CD8-positive, alpha-beta memory T cell (primary cell): ENCODE measurements at places on chromosomes 2 and 18. TPM values are rescaled to one million over a fixed set of nuclear protein-coding genes. Genes with fewer than 3 reads are reported as not detected.

AFF3 gene
- 0.48 TPM for total RNA-seq

CASP8 gene
- 55.5 TPM for total RNA-seq

SPIRE1 gene
- 8.1 TPM for total RNA-seq

SERPINB11 gene
- not detected for total RNA-seq

PREB gene
- 79.5 TPM for total RNA-seq

CRYGD gene
- not detected for total RNA-seq

GRCh38 chr2:134512734-134513464 is 205.9 kb downstream of the TMEM163 start:
- DNase-seq: no peak

- DNase-seq: no peak
These were observed 976.3 kb downstream of the DSC3 start for GRCh38 chr18:30066288-30066687.

- no peak for DNase-seq
These were observed 42.2 kb downstream of the CHST9 start for GRCh38 chr18:27142891-27143290.

- no peak for DNase-seq
These were observed 9.6 kb downstream of the CYRIA start for GRCh38 chr2:16655905-16656642.

DNA sequence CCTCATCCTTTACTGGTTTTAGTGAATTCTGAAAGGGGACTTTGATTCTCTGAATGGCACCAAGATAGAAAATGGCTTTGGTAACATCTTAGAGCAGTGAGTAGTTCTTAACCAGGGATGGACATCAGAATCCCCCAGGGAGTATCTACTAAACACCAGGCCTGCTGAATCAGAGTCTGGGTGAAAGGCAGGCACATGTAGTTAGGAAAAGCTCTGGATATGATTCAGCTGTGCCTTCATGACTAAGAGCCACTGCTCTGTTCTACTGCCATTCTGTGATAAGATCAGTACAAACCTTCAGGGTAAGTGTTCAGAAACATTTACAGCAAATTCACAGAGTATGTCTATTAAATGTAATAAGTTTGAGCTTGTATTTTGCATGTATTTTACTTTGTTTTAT is 46.2 kb upstream of the B3GNT2 start:
- no peak for DNase-seq

GRCh38 chr2:204108330-204108751 is 171.8 kb downstream of the ICOS start:
- DNase-seq: peak; percentile 54

DNA sequence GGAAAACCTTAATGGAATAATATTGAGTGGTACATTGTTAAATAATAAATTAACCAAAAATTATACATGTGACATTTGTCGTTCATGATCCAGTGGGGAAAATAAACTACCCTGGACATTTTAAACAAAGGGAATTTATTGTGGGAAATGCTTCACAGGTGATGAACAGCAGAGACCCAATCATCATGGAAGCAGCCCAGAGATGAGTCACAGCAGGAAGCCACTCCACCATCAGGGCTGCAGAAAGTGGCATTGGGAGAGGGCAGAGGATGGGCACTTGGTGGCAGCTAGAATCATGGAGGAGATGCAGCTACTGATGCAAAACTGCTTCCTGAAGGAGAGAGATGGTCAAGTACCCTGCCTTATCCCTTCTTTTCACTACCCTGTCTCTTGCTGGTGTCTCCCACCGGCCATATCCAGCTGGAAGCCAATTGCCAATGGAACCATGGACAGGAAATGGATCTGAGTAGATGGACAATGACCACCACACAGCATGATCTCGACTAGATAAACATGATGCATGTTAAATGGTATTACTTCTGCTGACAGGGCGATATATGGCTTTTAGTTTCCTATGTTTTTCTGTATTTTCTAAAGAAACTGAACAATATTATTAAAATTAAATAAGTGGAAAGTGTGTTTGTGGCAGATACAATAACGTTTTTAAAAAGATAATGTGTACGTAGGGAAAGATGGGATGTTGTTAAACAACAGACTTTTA is 139.8 kb downstream of the RPIA start:
- no peak for DNase-seq

GRCh38 chr2:136108463-136108862 is 9.5 kb downstream of the CXCR4 start:
- no peak for DNase-seq

- no peak for DNase-seq
These were observed 27.5 kb upstream of the PGAP1 start for GRCh38 chr2:196954001-196954400.

DNA sequence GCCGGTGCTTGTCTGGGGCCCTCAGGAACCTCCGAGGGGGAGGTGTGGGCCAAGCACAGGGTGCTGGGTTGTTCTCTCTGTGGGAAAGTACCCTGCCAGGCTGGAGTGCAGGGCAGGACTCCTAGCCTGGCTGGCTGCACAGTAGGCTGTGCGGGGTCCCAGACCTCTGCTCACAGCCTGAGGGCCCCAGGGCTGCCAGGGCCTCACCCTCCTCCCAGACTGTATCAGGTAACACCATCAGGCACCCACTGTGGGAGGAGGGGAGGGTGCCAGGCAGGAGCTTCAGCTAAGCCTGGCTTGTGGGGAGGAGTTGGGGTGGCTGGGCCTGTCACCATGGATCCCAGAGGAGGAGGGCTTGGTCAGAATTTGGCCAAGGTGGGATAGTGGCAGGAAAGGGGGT is 211.9 kb upstream of the SMAD2 start:
- no peak for DNase-seq

GRCh38 chr2:6694555-6694954 is 171.2 kb downstream of the CMPK2 start:
- no peak for DNase-seq

GRCh38 chr2:164755952-164756351 is 85.7 kb downstream of the COBLL1 start:
- no peak for DNase-seq

DNA sequence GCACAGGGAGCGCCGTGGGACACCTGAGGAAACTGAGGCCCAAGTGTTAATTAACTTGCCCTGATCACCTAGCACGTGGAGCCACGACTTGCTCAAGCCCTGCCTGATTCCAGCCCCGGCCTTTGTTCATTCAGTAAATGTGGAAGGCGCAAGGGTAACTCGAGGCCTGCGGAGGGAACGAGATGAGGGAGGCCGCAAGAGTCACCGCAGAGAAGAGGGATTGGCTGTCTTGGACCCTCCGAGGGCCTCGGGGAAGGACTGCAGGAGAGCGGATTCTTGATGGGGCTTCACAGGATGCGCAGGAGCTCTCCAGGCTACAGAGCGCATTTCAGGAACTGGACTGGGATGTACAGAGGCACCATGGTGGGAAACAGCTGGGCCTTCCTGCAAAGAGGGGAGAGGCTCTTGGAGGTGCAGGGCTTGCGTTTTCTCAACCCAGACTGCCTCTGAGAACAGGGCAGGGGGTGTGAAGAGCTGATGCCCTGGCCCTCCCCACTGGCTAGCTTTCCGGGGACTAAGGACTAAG is 511 bp upstream of the ANKMY1 start:
- no peak for DNase-seq

DNA sequence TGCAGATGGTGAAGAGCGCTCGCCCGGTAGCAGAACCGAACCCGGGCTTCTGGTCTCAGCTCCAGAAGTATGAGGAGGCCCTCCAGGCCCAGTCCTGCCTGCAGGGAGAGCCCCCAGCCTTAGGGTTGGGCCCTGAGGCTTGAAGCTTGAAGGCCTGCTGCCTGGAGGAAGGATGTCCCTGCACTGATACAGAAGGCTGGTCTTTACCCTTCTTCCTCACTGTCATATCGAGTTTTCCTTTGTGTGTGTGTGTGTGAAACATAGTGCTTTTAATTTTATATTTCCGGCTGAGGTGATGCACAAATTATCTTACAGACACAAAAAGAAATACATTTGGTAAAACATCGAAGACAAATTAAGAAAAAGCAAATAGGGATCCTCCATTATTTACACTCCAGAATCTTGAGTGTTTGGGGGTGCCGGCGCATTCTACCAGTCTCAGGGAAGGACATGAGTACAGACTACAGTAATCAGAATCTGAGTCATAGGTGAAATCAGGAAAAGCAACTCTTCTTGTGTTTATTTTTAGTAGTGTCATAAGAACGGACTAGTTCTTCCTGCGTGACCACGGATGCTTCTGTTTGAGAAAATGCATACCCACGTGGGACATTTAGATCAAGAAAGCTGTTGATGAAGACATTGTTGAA is 1.3 kb downstream of the DUSP28 start:
- DNase-seq: no peak

DNA sequence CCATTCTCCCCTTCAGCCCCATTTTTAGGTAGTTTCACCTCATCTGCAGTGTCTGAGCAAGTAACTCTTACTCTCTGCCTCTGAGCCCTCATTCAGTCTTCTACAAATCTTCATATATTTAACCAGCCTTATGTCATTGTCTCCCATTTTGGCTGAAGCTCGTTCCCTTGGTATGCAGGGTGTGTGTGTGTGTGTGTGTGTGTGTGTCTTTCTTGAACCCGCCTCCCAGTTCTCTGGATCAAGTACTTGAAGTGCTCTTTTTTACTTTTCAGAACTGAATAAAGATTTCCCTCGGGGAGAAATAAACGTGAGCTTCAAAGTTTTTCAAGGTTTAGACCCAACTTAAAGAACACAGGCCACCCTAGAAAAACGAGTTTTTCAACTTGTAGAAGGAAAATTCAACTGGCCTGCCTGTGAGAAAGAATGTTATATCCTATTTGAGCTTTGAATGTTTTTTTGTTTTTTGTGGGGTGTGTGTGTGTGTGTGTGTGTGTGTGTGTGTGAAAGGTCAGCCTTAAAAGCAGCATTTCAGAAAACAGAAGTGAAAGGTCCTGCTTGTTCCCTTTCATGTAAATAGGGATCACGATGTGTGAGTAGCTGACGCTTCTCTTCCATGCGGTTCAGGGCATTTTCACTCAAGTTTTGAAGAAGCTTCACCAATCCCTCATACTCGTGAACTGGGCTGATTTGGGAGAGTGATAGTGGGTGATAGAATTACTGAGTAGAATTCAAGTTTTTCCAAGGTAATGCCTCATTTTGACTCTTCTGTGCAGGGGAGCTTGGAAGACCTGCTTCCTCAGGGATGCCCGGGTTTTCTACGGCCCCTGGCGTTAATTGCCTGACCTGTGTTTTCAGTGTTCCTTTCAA is 50.6 kb upstream of the EML6 start:
- no peak for DNase-seq

- peak; percentile 24 for DNase-seq
These were observed 58.5 kb downstream of the HS1BP3 start for GRCh38 chr2:20592106-20593071.
